ENCODE measurements at places on chromosomes 2 and 18. TPM values are rescaled to one million over a fixed set of nuclear protein-coding genes. Genes with fewer than 3 reads are reported as not detected.

CYBRD1 gene
- total RNA-seq: 60.7 TPM

DNA sequence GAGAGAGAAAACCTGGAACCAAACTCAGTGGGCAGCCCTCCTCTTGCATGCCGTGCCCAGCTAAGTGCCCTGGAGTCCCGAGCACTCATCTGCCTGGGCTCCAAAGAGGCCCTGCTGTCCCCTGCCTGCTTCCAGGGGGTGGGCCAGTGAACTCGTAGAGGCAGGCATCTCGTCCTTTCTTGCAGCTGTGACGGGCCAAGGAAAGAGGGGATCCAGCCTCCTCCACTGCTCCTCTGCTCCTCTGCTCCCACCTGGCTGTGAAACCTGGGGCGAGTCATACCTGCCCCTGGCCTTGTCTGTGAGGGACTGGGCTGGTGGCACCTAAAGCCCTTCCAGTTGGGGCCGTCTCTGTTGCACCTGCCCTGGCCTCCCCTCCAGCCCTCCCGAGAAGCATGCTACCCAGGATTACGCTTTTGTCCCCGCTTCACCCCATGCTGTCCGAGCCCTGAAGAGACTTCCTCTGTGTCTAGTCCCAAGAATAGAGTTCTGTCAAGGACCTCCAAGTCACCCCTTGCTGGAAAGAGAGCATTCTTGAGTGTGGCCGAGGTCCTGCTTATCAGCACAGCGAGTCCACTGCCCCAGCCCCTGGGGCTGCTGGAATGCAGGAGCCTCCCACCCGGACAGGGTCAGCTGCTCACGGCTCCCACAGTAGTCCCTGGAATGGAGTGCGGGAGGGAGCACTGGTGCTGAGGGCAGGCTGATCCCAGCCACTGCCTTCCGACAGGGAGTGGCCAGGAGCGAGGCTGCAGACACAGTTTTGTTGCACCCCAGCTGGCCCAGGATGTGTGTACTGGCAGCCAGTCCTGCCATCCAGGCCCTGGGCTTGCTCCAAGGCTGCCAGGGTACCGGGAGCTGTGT lies 14.3 kb downstream of the KCNK3 start:
- DNase-seq: no peak

CRYGC gene
- total RNA-seq: not detected

GREB1 gene
- total RNA-seq: 5.1 TPM

DNA sequence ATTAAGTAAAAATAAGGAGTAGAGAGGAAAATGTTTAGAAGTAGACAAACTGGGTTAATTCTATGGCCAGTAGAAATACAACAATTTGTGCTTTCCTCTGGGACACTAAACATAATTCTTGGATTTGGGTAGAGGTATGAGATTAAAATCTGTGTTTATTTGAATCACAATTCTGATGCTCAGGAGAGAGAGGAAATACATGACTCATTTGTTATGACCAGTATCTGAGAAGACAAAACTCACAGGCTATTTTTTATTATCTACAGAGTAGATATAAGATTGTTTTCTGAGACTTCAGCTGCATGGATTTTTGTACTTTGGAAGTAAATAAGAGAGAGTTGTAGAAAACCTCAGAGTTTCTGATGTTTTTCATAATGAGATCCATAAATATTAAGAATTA lies 315.7 kb upstream of the CWC22 start:
- no peak for DNase-seq

DNA sequence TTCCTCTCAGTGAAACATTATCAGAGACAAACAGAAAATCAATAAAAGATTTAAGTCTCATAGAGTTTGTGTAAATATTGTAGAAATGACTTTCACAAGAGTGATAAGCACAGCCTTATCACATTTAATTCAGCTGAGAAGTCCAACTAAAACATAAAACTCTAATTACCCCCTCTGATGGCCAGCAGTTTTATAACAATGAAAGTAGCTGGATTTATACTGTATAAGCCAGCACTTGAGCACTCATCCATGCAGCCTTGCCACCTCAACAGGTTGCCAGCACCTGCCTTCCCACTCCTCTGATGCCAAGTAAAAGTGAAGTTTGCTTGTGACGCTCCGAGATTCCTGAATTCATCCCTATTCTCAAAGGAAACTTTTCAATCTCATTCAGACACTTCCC lies 103.0 kb upstream of the STK39 start:
- no peak for DNase-seq

C2orf15 gene
- total RNA-seq: 4.9 TPM

- no peak for DNase-seq
These were observed 167.3 kb downstream of the NYAP2 start for GRCh38 chr2:225566798-225567197.

DNA sequence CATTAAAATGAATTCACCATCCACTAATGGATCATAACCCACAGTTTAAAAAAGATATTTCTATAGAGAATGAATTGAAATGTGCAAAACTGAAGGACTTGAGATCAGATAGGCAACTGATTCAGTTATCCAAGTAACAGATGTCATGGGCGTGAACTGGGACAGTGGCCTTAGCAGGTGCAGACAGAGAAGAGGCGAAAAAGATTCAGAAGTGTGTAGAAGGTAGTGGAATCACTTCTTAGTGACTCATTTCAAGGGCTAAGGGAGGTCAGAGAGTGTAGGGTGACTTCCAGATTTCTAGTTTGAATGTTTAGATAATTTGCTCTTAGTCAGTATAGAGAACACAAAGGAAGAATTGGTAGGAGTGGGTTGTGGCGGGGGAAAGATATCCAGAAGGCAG lies 79.7 kb downstream of the EHBP1 start:
- DNase-seq: no peak

PPP1R1C gene
- 2.0 TPM for total RNA-seq

MYO5B gene
- total RNA-seq: 46.2 TPM

ALPP gene
- total RNA-seq: not detected

GRCh38 chr2:179938026-179938425 lies 69.1 kb downstream of the CWC22 start:
- DNase-seq: no peak

DNA sequence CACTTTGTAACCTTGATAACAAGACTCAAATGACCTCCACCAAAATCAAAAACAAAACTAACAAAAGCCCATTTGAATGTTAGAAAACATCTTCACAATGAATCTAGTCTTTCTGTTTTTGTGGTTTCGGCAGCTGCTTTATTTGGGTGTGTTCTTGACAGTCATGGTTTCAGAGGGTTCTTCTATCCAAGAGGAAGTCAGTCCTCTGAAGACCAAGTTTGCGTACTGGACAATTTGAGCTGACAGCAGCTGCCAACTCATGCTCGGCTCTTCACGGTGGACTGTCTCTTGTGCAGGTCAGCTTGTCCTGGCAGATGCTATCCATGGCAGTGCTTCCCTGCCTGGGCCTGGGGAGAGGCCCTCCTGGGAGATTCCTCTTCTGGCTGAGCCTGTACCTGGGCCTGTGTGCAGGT lies 91.0 kb downstream of the TMEM17 start:
- no peak for DNase-seq

Data from ureter (tissue), 1 donor.